ENCODE measurements at places on chromosomes 16 and 17.

DNA sequence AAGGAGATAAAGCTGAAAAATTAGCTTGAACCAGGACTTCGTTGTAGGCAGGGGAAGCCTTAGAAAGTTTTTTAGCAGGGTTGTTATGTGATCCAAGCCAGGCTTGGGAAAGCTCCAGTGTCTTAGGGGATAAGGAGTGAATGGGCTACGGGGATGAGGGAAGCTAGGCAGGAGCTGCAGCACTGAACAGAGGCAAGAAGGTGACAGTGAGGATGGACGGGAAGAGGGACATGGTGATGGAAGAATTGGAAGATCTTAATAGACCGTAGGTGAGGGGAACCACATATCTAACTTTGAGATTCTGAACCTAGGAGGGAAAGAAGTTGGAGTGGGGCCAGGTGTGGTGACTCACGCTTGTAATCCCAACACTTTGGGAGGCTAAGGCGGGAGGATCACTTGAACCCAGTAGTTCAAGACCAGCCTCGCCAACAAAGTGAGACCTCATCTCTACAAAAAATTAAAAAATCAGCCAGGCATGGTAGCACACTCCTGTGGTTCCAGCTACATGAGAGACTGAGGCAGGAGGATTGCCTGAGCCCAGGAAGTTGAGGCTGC lies 3.2 kb downstream of the RHBDL3 start:
- DNase-seq, result no peak

- no peak for DNase-seq
Observed at GRCh38 chr17:64653985-64654355, 8.1 kb downstream of the SMURF2 start.

DNA sequence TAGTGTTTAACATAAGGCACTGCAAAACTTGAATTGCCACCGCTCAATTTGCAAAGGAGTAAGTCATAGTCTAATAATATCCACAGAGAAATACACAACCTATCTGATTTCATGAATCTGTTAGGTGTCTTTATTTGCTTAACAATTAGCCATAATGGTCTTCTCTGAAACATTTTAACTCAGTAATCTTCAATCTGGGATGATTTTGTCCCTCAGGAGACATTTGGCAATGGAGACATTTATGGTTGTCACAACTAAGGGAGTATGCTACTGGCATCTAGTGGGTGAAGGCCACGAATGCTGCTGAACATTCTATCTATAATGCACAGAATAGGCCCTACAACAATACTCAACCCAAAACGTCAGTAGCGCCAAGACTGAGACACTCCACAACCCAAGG lies 4.3 kb downstream of the UBE2G1 start:
- no peak for DNase-seq

GRCh38 chr16:19502395-19503131 lies 19.3 kb downstream of the GDE1 start:
- DNase-seq, result peak; percentile 55

- no peak for DNase-seq
Observed at GRCh38 chr16:4182581-4183236, 59.2 kb downstream of the SRL start.

DNA sequence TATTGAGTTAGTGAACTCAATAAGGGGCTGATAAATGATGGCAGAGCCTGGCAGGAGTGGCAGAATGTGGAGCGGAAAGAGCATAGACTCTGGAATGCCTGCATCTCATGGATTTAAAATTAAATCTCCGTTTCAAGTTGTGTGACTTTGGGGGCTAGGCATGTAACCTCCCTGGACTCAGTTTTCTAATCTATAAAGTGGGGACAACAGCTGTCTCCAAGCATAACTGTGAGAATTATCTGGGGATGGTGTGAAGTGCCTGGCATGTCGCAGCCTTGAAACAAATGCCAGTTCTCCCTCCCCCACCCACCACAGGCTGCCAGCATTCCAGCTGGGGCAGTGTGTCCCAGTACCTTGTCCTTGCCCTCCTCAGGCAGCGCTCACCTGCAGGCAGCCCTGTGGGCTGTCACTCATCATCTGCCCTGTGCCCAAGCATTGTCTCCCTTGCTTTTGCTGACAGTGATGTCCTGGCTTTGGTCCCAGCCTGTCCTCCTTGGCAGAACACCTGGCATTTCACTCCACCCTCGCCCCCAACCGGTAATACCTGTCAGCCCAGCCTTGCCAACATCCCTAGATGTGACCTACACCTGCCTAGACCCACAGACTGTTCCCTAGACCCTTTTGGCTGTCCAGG lies 129.6 kb downstream of the MRM1 start:
- DNase-seq, result no peak

DNA sequence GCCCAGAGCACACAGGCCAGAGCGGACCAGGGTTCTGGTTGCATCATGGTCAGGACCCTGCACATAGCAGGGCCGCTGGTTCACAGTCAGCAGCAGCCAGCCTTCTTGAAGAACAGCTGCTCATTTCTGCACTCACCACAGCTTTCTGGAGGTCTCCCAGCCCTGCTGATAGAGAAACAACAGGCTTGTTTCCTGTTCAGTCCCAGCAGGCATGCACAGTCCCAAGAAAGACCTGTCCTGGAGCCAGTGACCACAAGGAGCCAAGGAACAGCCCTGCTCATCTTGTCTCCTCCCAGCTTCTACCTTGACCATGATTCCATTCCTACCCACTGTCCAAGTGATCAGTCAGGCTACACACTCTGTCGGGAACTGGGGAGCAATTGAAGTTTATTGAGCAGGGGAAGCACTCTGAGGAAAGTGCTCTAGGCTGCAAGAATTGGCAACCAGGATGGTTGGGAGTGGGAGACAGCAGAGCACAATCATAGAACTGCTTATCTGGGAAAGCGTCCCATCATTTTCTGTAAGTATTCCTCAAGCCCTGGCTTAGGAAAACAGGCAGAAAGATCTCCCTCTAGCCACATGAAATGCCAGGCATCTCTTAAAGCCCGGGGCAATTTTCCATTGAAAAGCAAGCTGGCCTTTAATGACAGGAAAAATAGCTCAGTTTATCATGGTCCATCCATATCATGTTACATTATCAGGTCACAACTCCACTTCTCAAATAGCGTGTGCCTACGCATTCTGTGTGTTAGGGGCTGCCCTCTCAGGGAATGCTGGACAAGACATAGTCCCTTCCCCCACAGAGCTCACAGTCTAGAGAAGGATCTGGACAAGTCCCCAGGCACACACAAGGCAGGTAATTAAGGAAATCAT lies 155.4 kb upstream of the FOXF1 start:
- DNase-seq, result no peak

DNA sequence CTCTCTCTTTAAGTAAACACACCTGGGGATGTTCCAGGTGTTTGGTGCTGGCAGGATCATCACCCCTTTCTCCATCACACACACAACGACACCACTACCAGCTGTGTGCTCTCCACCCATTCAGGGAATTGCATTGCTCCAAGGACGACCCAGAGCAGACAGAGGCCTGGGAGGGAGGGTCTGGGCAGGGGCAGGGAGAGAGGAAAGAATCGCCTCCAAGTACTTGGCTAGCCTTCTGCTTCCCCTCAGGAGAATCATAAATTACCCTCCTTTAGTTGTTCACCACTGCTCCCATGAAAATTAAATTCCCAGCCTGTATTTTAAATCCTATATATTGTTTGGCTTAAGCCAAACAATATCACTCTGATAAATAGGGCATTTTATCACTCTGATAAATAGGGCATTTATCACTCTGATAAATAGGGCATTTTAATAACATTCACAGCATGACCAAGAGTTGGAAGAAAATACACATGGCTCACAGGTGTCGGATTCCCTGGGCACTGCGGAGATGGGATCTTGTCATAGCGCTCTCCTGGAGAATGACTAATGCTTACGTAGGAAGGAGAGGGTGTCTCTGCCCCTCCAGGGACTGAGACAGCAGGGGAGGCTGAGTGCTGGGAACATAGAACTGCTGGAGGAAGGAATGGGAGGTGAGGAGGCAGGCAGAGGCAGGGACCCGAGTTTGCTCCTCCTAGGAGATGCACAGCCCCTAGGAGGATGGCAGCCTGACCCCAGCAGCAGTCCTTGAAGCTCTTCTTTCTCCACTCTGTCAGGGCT lies 673.6 kb downstream of the HS3ST4 start:
- no peak for DNase-seq

DNA sequence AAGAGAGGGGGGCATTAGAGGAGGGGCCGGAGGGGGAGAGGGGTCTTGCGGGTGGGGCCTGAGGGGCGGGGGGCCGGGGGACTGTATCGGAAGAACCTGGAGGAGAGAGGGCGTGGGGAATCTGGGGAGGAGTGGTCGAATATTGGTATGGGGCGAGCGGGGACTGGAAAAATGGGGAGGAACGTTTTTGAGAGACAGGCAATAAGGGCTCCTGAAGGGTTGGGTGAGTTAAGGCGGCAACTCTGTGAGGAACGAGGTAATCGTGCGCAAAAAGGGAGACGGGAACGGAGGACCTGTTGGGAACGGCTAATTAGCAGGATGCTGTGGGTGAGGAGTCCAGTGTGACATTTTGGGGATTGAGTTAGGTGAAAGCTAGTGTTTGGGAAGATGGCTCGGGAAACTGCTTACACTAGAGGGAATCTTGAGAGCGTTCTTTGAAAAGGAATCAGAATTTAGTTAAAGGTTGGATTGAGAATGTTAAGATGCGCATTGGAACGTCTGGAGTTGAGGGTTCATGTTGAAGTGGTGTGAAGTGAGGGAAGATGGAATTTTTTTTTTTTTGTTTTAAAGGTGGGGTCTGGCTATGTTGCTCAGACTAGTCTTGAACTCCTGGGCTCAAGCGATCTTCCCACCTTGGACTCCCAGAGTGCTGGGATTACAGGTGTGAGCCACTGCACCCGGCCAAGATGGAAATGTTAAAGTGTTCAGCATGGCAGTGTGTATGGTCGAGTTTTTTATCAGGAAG lies 662 bp downstream of the WIPF2 start:
- DNase-seq, result peak; percentile 23

DNA sequence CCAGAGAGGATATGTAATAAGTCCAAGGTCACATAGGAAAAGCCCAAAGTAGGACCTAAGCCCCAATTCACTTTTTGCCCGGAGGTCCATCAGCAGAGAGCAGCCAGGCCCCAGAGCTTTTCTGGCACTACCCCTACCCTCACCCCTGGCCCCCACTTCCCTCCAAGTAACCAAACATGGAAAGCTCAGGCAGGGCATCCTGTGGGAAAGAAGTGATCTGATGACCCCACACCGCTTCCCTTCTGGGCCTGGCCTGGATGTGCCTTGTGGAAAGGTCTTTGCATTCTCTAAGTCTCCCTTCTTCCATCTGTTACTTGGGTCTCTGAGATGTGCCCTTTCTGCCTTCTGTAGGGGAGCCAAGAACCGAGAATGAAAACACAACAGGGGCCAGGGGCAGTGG lies 136.9 kb downstream of the TMEM132E start:
- DNase-seq, result no peak

DNA sequence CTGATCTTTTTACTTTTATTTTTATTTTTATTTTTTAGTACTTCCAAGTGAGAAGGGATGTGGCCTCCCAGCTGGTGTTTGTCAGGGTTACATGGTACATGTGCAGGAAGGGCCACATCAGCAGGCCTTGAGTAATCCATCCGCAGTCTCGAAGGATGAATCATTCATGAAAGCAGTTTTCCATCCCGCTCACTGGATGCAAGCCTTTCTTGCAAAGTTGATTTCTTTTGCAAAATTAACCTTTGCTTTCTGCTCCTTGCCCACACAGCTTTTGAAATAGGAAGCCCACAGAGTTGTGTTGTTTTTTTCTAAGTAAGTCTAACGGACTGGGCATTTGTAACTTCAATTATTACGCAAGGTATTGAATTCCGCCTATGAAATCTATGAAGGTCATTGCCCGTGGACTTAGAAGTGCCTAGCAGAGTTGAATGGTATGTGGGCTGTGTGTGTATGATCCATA lies 157.4 kb downstream of the PRKCA start:
- no peak for DNase-seq

DNA sequence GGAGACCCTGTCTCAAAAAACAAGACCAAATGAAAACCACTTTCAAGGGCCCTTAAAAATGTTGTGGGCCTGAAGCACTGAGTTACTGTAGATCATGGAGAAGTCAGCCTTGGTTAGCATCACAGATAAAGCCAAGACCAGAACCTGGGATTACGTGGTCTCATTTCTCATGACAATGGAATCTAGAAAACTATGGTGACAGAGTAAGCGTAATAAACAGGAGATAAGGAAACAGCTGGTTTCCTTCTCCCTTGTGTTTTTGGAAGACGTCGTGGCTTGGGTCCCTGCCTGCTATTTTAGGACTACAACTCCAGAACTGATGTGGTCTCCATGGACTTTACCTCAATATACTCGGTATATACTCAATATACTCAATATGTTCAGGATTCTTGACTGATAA lies 180.7 kb upstream of the ZFHX3 start:
- no peak for DNase-seq

DNA sequence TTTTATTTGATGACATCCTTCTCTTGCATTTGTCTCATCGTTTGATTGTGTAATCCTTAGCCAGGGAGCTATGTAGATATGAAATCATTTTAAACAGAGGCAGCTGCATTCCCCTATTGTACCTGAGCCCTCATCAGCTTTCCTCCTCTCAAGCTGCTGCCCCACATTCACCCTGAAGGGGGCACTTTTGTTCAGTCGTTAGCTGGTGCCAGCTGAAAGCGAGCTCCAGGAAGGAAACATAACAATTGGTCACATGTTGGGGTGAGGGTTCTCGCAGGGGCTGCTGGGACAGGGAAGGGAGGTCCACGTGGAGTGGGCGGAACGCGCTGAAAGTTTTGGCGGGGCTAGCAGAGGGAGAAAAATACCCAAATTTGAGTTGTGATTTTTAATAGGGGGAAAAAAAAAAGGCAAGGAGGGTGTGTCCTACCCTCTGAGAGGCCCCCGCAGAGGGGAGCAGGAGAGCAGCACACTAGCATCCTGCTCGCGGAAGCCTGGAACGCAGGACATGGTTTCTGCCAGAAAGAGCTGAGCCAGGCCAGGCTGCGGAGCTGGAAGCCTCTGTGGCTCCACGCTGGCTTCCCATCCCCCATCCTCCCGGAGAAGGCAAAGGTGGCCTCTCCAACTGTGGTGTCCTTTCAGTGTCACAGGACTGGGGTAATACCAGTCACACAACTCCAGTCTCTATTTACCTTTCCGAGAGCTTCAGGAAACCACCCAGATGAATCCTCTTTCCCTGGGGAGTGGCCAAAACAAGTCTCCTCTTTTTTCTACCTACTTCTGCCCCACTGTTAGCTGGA lies 8.5 kb upstream of the MSL1 start:
- peak; percentile 93 for DNase-seq

GRCh38 chr17:62641153-62641552 lies 13.7 kb downstream of the MRC2 start:
- no peak for DNase-seq

- no peak for DNase-seq
Observed at GRCh38 chr17:82840431-82840831, 609 bp upstream of the ZNF750 start.

DNA sequence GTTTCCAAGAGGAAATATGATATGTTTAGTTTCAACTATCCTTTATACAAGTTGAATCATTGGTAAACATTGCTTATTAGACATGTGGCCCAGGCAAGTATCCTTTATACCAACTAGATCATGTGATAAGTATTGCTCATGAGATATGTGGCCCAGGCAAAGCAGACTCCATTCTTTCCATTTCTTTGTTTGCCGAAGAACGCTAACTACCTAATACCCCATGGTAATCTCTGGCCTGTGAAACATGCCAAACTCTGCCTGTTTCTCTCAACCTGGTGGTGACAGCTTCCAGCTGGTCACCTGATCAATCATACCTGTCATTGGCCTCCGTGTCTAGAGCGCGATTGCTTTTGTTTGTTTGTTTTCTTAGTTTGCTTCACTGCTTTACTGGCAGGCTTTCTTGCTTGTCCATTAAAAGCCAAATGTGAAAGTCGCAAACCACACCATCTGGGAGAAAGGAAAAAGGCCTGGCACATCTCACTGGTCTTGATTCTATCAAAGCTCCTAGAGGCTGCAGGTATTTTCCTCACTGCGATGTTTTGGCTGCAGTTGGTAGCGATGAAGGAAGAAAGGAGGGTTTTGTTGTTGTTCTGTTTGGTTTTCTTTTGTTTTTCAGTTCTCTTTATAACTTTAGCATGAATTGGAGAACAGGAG lies 686.2 kb downstream of the KCNJ2 start:
- no peak for DNase-seq
